Stimulated activated CD4-positive, alpha-beta T cell treated with anti-CD3 and anti-CD28 coated beads, TNF-alpha, amount 100 ng/mL, for 1 hour (primary cell): ENCODE measurements at places on chromosomes 16 and 17.

DNA sequence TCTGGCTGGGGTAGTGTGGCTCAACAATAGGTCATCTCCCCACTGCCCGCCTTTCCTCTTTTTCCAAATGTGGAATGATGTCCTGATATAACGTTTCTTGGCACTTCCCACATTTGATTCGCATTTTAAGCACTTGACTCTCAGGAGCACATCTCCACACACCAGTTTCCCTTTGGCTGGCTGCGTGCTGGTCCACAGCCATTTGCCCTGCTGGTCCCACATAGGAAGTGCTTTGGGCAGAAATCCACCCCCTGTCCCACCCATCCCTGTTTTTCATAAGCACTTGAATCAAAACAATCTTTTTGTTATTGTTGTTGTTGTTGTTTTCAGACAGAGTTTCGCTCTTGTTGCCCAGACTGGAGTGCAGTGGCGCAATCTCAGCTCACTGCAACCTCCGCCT, 24.0 kb upstream of the TNFRSF13B start:
- DNase-seq: no peak

DNA sequence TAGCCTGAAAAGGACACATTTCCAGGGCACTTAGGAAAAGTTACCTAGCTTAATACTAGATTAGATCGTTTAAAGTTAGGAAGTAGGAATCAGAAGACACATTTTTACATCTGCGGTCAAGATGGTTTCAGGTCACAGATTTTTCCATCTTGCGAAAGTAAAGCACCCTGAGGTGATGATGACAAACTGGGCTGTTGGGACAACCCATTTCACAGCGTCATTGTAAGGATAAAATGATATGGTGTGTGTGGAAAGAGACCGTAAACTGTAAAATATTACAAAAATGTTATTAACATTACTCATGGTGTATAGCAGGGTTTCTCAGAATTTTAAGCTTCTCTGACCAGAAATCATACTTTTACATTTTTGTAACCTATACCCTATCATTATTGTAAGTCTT, 10.1 kb upstream of the MAP2K6 start:
- DNase-seq: no peak

GRCh38 chr17:59683283-59683682, 23.9 kb downstream of the PTRH2 start:
- no peak for DNase-seq

DNA sequence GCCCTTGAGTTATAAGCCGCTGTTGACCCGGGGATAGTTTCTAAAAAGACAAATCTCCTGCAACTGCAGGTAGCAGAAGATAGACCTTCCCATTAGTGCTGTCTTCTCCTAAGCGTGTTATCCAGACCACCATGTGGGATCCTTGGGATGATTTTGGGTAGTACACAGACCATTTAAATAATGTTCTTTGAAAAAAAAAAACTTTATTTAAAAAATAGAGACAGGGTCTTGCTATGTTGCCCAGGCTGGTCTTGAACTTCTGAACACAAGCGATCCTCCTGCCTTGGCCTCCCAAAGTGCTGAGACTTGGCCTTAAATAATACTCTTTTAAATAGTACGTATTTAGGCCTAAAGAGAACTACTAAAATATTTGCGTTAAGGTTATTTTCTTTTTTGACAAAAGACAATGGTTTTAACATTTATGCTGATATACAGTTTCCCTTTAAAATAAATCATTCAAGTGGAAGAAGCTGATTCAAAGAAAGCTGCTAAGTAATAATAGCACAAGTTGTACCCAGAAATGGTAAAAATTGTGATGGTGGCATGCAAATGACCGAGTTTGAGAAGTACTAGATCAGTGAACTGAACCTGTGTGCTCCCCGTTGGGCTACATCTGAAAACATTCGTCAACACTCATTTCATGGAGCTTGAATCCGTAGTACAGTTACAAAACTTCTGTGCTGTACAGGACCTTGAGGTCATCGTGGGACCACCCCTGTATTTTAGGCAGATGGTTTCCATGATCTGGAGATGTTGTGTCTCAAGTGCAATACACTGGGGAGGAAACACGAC, 24.0 kb downstream of the SMARCE1 start:
- no peak for DNase-seq

- DNase-seq: no peak
Observed at GRCh38 chr16:49961089-49961488, 63.9 kb upstream of the CNEP1R1 start.

- no peak for DNase-seq
Observed at GRCh38 chr17:72948115-72948514, 144.4 kb downstream of the SLC39A11 start.

GRCh38 chr17:43987131-43988021, 17.0 kb upstream of the NAGS start:
- DNase-seq: no peak

GRCh38 chr16:76370344-76370743, 93.1 kb downstream of the CNTNAP4 start:
- no peak for DNase-seq

DNA sequence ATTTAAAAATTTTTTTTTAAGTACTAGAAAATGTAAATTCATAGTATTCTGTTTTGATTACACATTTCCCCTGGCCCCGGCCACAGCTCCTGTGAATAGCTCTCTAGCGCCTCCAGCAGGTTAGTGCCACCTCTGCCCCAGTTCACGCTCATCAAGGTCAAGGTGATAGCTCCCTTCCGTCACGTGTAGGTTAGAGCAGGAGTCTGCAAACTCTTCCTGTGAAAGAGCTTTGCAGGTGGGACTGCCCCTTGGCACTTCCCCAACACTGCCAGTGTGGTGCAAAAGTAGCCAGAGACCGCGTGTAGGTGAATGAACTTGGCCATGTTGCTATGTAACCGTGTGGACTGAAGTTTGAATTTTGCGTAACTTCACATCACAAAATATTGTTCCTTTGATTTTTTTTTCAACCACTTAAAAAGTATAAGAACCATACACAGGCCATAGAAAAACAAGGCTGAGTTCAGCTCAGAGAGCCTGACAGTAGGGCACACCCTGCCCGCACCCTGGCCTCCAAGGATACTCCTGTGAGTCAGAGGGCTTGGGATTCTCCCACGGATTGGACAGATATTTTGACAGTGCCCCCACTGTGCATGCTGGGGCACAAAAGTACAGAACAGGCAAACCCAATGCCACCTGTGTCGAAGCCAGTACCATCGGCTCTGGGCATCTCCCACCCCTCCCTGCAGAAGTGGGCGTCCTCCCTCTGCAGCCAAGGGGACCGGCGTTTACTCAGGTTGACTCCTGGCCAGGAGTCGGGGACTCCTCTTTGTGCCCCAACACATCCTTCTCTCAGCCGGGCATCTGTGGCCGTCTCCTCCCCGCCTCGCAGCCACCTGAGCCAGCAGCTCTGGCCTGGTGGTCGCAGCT, 92.0 kb upstream of the CHMP6 start:
- peak; percentile 64 for DNase-seq

- DNase-seq: no peak
Observed at GRCh38 chr16:87391324-87391949, 699 bp upstream of the MAP1LC3B start.

DNA sequence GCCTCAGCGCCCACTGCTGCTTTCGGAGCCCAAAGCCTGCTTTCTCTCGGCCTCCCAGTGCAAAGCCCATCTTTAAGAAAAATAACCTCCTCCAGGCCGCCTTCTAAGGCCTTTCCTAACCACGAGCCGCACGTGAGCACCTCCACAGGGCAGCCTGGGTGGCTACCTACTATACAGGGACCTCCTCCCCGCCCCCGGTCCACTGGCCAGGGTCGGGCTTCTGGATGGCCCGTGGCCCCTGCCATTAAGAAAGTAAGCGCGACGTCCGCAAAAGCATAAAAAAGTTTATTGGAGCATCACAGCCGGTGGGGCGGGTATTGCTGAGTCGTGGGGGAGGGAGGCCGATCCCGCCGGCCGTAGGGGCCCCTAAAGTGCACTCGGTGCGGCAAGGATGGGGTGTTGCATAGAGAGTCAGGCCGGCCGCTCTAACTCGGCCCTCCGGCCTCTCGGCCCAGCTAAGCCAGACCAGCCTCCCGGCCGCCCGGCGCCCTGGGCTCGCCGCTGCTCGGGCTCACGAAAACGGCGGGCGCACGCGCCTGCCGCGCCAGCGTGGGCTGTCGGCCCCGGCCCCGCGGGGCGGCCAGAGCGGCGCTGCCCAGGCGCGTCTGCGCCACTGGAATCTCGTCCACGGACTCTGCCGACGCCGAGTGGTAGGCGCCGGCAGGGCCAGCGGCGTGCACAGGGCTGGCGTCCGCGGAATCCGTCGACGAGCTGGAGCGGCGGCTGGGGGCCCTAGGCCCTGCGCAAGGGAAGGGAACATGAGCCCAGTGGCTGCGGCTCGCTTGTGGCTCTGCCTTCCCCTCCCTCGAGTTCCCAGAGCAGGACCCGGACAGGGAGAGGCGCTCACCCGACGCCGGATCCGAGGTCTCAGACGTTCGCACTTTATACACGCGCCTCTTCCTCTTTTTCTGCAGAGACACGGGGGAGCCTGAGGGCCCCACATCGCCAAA, 1.1 kb upstream of the TPPP3 start:
- DNase-seq: no peak

DNA sequence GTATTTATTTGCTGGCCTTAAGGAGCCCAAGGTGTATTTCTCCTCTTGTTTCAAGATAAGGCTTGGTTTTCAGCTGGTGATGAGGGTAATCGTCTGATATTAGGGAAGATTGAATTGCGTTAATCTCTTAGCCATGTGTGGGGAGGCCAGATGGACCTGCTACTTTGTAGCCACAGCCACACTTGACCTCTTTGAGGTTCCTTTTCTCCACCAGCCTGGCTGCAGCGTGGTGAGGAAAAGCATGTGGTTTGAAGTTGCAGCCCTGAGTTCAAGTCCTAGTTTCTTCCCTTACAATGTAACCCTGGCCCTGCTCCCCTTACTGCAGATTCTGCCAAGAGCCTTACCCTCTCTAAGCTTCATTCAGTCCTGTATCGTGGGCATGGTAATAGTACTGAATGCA, 3.1 kb downstream of the MINK1 start:
- no peak for DNase-seq

DNA sequence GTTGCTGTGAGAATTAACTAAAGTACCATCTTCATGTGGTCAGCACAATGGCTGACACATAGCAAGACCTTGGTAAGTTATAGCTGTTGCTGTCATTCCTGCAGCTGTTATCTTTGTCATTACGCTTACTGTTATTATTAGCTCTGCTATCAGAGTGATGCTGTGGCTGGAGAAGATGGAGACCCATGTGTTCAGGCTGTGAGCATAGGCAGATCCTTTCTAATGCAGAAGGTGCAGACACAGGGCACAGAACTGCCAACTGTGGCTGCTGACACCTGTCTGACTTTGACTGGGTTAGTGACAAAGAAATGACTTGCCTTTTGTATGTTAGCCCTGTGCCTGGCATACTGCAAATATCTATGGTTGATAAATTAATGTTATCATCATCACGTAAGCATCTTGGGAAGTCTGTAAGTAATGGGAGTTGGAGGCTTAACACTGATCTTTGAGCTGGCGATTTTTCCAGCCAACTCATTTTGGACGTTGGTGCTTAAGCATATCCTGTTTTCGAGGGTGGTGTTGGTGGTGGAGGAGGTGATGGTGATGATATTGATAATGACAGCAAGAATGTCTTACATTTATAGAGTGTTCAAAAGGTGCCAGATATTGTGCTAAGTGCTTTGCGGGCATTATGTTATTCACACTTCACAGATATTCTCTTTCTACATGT, 695.3 kb downstream of the WWOX start:
- DNase-seq: no peak

DNA sequence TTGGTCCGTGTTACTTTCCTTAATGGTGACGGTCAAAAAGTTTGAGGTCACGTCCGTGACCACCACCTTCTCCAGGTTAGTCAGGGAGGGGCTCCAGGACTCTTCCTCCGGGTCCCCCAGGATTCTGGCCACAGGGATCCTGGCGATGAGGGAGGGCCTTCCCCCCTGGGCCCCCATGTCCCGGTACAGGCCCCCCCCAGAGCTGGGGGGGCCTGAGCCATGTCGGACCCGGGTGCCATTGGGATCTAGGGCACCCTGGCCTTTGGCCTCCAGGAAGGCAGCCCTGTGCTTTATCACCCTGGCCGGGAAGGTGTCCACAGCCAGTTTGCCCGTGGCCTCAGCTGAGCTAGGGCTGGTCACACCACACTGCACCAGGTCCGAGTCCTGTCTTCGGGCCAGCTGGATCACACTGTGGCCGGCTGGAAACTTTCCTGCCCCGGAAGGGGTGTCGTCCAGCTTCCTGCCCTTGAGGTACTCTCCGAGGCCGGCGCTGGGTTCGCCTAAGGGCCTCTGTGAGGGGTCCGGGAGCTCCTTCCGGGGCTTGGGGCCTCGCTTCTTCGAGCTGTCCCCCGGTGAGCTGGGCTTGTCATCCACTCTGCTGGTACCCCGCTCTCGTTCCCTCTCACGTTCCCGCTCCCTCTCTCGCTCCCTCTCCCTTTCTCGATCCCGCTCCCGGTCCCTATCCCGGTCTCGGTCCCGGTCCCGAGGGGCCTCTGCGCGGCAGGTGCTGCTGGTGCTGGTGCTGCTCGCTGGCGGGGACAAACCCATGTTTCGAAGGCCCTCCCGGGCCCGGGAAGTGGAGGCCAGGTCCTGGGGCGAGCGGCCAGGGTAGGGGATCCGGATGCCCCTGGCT, 2.0 kb downstream of the CBX8 start:
- DNase-seq: no peak

GRCh38 chr16:75703306-75703705, 2.0 kb upstream of the DUXB start:
- no peak for DNase-seq

DNA sequence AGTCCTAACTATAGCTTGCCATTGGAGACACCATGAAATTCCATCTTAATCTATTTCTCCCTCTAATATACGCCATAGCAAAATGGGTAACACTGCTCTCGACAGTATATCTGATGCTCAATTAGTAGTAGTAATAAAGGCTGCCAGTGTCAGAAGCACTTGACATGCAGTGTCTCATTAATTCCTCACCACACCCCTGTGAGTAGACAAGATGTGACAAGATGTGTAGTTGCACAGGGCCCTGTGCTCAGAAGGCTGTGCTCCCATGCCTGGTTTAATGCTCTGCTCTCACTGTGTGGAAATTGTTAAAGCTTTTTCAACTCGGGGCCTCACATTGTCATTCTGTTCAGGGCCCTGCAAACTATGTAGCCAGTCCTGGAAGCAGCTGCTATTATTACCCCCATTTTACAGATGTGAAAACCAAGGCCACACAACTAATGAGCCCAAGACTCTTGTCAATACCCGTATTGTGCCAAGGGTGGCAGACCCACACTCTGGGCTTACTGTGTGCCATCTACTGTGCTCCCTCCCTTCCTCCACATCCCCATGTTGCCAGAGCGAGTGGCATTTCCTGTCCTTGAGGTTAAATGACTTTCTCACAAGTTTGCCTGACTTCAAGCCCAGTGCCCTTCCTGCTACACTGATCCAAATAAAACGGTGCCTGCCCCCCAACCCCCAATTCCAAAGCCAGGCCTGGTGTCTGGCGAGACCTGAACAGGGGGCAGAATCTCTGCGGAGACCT, 287.3 kb upstream of the CCL2 start:
- DNase-seq: no peak

- DNase-seq: no peak
Observed at GRCh38 chr17:55743103-55743679, 7.7 kb upstream of the PCTP start.
